ENCODE measurements at places on chromosomes 5 and 9. TPM values are rescaled to one million over a fixed set of nuclear protein-coding genes. Genes with fewer than 3 reads are reported as not detected.

DNA sequence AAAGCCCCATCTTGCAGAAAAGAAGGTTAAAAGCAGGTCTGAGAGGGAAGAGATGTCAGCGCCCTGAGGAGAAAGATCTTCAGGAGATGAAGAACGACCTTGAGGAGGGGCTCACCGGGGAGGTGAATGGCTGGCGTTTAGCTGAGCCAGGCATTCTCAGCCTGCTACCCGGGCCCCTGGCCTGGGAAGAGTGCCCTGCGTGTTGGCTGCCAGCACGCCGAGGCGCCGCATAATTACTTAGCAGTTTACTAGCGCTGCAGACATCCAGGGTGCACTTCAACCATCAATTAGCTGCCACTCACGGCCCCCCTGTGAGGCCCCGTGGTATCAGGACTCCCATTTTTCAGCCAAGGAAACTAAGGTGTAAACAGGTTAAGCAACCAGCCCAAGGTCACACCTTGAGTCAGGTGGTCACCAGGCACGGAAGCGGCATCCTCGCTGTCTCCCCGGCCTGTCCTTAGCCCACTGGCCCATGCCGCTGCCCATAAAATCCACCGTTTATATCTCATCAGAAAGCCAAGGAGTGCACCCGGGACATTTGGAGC, 551.9 kb downstream of the BNC2 start:
- DNase-seq, result no peak

The SLC34A1 gene
- not detected for total RNA-seq

The SLC25A2 gene
- 1.3 TPM for total RNA-seq

DNA sequence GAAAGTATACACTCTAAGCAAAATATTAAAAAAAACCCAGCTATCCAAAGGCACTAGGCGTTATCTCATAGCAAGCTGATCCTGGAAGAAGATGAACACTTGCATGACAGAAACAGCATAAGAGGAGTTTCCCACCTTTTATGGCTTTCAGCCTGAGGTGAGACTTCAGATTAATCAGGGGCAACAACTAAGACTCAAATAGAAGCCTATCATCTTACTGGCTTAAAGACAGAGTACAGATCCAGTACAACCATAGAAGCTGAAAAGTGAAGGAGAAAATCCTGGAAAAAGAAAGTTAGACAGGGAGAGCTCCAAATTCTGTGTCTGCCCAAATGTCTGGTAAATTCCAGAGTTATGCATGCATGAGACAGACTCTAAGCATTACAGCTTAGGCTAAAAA, 360.8 kb upstream of the KCNN2 start:
- DNase-seq, result no peak

The DMRTA1 gene
- total RNA-seq, result 1.6 TPM

The MRNIP gene
- total RNA-seq, result 48.2 TPM

The OSMR gene
- total RNA-seq, result 5.9 TPM

DNA sequence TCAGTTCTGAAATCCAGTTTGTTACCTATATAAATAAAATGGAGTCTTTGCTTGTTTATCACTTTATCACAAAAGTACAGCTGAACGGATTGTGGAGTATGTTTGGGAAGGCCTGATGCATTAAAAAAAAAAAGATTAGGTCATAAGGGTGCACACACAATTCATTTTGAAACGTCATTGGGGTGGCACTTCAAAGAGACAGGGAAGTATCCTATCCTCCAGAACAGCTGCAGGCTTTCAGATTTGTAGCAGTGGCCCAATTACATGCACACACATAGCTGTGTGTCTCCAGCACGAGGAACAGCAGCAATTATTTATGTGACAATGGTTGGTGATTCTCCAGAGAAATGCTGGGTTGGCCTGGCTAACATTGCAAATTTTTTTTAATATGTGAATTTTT, 46.8 kb upstream of the FER start:
- DNase-seq, result no peak

GRCh38 chr5:135131801-135132680, 98.0 kb upstream of the PITX1 start:
- no peak for DNase-seq

DNA sequence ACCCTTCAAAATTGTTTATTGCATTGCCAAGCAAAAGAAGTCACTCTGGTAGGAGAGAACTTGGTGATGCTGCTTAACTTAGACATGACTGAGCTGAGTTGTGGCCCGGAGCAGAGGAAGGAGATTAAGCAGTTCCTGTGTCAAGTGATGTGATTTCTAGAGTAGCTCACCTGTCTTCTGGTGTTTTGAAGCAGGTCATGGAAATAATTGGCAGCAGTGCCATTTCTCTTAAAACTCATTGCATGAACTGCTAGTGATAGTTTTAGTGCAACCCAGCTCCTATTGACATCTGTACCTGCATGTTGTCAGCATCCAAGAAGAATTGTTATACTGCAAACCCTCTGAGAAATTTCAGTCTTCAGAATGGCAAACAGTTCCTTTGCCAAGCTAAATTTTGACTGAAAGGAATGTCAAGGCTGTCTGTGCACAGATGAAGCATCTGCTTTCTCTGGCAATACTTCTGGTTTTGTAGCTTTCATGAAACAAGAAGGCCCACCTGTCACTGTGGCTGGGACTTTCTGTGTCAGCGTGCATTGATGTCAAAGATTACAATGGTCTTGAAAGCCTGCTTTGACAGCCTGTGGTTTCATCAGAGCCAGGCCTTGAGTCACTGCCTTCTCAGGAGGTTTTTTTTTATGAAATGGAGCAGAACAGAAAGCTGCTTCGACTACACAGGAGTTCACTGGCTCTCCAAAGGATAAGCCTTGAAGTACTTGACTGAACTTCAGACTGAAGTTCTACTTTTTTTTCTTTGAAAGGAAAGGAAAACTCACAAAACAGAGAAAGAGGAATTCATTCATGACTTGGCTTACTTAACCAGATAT, 90.6 kb downstream of the RALGPS1 start:
- DNase-seq, result no peak

GRCh38 chr5:157443041-157443549, 16.9 kb upstream of the NIPAL4 start:
- no peak for DNase-seq

GRCh38 chr9:111149018-111149759, 110.9 kb upstream of the LPAR1 start:
- no peak for DNase-seq

- DNase-seq, result peak; percentile 77
Observed at GRCh38 chr9:22446589-22446949, at the start of gene DMRTA1. Gene DMRTA1, plus strand, starts transcription at chr9:22446824. Its CDS starts 242 bp downstream, at chr9:22447066.

- DNase-seq, result peak; percentile 57
Observed at GRCh38 chr9:124869466-124869985, 7.6 kb downstream of the ARPC5L start.

The ADGRD2 gene
- 0.62 TPM for total RNA-seq

GRCh38 chr5:138900281-138900965, 25.3 kb upstream of the LRRTM2 start:
- no peak for DNase-seq

The PFN3 gene
- total RNA-seq, result not detected

DNA sequence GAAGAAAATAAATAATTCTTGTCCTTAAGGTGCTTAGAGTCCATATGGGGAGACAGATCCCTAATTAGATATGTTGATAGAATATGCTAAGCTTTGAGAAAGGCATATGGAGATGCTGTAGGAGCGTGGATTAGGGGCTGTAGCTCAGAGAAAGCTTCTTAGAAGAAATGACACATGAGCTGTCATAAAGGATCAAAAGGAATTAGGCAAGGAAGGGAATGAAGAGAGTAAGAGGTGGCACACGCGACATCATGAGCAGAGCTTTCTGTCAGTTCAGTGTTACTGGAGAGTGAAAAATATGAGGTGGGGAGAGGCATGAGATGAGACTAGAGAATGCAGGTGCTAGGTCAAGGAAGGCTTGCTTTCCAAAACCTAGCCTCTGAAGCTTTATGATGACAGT, 118.6 kb downstream of the KIAA0825 start:
- DNase-seq, result no peak

The GALNT12 gene
- 10.6 TPM for total RNA-seq

GRCh38 chr5:124264499-124264898, 481.9 kb downstream of the ZNF608 start:
- no peak for DNase-seq

GRCh38 chr5:91307048-91307447, 76.1 kb downstream of the ARRDC3 start:
- no peak for DNase-seq

The ST8SIA4 gene
- 9.6 TPM for total RNA-seq

DNA sequence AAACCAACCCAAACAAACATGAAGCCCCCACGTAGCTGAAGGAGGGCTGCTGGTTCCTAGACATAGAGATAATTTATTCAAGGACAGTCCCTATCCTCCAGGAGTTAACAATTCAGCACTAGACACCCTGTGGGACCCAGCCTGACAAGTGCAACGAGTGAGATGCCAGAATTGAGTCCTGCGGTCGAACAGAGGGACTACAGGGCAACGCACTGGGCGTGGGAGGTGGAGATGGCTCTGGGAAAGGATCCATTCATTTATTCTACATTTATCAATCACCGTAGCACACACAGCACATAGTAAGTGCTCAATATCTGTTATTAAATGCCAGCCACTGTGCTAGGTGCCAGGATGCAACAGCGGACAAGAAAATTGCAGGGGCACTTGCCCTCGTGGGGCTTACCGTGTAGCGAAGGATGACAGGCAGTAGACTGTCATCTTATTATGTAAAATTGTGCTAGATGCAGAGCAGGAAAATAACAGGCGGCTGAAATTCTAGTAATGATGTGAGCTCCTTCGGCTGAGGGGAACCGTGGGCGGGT, 855 bp upstream of the ARHGAP26 start:
- no peak for DNase-seq

The TLX3 gene
- not detected for total RNA-seq

The EIF4EBP3 gene
- total RNA-seq, result 5.2 TPM

The GAS1 gene
- 49.1 TPM for total RNA-seq

- no peak for DNase-seq
Observed at GRCh38 chr9:13628526-13628925, 349.0 kb upstream of the MPDZ start.

The INSL4 gene
- total RNA-seq, result not detected

- no peak for DNase-seq
Observed at GRCh38 chr5:88193896-88194295, 74.7 kb downstream of the TMEM161B start.

The FOXD4L6 gene
- total RNA-seq, result 0.53 TPM

DNA sequence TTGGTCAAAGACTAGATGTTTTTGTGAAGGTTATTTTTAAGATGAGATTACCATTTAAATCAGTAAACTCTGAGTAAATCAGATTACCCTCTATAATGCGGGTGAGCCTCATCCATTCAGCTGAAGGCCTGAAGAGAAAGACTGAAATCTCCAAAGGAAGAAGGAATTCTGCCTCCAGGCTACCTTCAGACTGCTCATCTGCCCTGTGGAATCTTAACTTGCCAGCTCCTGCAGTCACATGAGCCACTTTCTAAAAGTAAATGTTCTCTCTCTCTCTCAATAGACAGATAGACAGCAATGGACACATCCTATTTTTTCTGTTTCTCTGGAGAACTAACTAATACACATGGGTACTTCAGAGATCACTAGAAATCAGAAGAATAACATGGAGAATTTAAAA, 182.8 kb downstream of the CFAP90 start:
- DNase-seq, result no peak

GRCh38 chr9:120484162-120484561, 95.8 kb downstream of the CDK5RAP2 start:
- no peak for DNase-seq

GRCh38 chr9:112125951-112126388, 49.1 kb downstream of the SUSD1 start:
- DNase-seq, result no peak

The DELE1 gene
- total RNA-seq, result 91.5 TPM

The PCDHA9 gene
- 4.0 TPM for total RNA-seq

DNA sequence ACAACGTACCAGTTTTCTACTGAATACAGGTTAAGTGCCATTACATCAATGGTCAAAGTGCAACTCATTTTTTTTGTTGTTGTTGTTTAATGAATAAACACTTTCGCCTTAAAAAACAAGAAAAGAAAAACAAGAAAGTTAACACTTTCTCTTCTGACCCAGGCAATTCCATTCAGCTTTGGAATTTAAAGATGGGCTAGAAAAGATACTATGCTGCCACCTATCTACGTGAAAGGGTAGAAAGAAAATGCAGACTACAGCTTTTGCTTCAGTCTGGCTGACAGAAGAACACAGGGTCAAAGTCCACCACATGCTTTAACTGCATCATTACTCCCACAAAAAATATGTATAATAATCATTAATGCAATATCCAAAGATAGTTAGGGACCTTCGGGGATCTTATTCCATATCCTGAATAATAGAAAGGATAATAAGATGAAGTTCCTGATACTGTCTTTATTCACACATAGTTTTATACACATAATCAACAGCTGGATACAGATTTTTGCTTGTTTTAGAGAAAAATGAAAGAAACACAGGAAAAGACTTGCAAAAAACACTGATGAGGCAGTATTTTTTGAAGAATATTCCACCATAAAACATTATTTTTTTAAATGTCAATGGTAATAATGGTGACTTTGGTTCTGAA, 40.4 kb downstream of the ZDHHC21 start:
- no peak for DNase-seq

GRCh38 chr5:170360709-170361108, 28.5 kb downstream of the KCNMB1 start:
- no peak for DNase-seq

DNA sequence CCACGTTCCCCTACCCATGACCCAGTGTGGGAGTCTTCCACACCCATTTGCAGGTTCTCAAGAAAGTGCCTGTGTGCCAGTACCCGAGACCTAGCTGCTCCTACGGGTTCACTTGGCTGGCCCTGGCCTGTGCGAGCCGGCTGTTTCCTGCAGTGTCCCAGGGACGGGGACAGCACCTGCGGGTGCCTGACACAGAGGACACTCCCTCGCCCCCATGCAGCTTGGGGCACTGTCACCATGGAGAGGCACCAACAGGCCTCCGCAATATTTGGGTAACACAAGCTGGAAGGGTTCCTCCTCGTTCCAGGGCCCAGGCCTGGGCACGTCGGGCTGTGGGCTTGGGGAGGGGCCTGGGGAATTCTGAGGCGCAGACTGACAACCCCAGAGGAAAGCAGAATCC, 41.4 kb downstream of the DUSP1 start:
- DNase-seq, result no peak

DNA sequence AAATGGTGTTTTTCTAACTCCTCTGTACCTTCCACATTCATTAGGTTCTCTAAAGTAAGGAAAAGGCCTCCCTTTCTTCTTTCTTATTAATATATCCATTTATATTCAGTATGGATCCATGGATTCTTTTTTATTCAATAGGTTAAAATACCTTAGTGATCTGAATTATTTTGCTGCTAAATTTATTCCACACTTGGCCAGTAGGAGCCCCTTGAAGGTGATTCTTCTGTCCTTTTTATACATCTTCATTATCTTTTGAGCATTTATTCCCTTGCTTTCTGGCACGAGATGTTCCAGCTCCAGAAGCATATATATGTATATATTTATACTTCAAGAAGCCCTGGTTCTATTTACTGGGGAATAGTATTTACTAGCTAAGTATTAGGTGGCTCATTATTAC, 311.8 kb upstream of the SGCD start:
- no peak for DNase-seq

The THBS4 gene
- total RNA-seq, result 17.3 TPM

Data from mesothelial cell of epicardium (in vitro differentiated cells).